Effector memory CD8-positive, alpha-beta T cell (primary cell): ENCODE measurements at places on chromosomes 12 and 14.

DNA sequence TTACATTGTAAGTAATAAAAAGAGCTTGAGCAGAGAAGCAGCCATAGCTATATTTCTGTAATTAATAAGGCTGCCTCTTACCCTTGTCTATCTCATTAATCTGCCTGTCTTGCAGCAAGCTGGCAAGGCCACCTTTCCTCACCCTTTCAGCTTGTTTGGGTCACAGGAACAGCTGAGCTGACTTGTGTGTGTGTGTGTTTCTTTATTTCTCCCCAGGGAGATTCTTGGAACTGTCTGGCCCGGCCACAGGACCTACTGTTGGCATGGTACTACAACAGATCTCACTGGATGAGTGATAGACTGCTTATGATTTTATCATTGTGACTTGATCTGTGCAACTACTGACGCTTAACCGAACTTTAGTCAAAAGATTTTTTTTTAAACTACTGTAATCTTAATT lies 213.7 kb downstream of the SLC2A13 start:
- no peaks in the 10 kb centered on the region for H3K36me3 ChIP-seq
- no peak for DNase-seq
- no peaks in the 10 kb centered on the region for H3K4me1 ChIP-seq
- no peak overlapping the region for H3K27ac ChIP-seq

DNA sequence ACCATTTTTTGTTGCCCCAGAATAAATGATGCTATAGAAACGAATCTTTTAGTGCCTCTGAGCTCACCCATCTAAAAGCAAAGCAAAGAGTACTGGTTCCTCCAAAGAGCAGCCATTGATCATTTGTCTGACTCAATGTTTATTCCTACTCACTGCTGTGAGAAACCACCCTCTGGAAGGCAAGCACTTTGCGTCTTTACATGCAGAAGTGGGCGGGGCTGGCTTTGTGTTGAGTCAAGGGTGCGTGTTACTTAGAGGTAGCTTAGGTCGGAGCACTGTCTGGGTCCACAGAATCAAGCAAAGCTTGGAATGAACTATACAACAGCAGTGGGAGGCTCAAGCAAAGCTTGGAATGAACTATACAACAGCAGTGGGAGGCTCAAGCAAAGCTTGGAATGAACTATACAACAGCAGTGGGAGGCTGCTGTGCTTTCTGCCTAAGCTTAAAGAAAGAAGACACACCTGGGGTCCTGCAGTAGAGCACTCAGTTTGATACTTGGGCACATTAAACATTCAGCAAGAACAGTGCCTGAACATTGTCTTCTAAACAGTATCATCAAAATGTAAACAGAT lies 77.2 kb upstream of the PRICKLE1 start:
- H3K27me3 ChIP-seq: no peaks in the 10 kb centered on the region
- H3K36me3 ChIP-seq: no peaks in the 10 kb centered on the region
- no peak for DNase-seq
- no peak overlapping the region for H3K4me3 ChIP-seq
- H3K4me1 ChIP-seq: no peaks in the 10 kb centered on the region

- H3K27ac ChIP-seq: no peak overlapping the region
- H3K4me1 ChIP-seq: peaks cover 4% of the 10 kb centered on the region
- no peak overlapping the region for H3K4me3 ChIP-seq
- no peaks in the 10 kb centered on the region for H3K36me3 ChIP-seq
Observed at GRCh38 chr14:77903937-77904617, 104.2 kb downstream of the ADCK1 start.

DNA sequence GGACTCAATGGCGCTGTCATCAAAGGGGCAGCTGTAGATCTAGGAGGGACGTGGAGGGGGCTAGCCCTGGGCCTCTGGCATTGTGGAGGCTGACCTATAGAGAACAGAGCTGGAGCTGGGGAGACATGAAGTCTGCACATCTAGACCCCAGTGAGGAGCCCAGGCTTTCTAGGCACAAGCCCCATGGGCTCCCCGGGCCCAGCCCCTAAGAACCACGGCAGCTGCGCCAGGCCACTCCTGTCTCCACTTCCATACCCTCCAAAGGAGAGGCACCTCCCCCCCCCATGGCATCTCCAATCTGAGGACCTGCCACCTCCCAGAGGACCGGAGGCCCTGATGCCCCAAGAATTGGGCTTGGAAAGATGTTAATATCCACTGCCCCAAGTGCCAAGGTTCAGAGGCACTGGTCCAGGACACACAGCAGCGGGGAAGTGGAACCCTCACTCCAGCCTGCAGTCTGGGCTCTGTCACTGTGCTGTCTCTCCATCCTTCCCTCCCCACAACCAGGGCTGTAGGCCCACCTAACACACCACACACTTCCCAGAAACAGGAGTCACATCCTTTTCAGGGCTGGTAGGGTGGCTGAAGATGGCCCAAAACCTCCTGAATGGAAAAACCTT lies 4.5 kb downstream of the ANKRD9 start:
- peaks cover 8% of the 10 kb centered on the region for H3K4me1 ChIP-seq
- DNase-seq: no peak
- H3K27ac ChIP-seq: peak overlapping the region; percentile 23
- no peaks in the 10 kb centered on the region for H3K27me3 ChIP-seq
- peaks cover 9% of the 10 kb centered on the region for H3K36me3 ChIP-seq

GRCh38 chr12:75994069-75994740 lies 37.4 kb downstream of the PHLDA1 start:
- peaks cover 9% of the 10 kb centered on the region for H3K27me3 ChIP-seq
- DNase-seq: no peak
- no peak overlapping the region for H3K27ac ChIP-seq
- no peaks in the 10 kb centered on the region for H3K36me3 ChIP-seq
- H3K4me3 ChIP-seq: no peak overlapping the region

GRCh38 chr14:93476305-93476704 lies 45.6 kb downstream of the UNC79 start:
- H3K27ac ChIP-seq: no peak overlapping the region
- DNase-seq: no peak
- H3K36me3 ChIP-seq: peaks cover 2% of the 10 kb centered on the region
- no peak overlapping the region for H3K4me3 ChIP-seq
- H3K27me3 ChIP-seq: peaks cover 27% of the 10 kb centered on the region

- no peaks in the 10 kb centered on the region for H3K36me3 ChIP-seq
- no peaks in the 10 kb centered on the region for H3K4me1 ChIP-seq
- no peaks in the 10 kb centered on the region for H3K27me3 ChIP-seq
- no peak overlapping the region for H3K4me3 ChIP-seq
- H3K27ac ChIP-seq: no peak overlapping the region
- no peak for DNase-seq
Observed at GRCh38 chr14:27006570-27006969, 408.7 kb upstream of the NOVA1 start.
